ENCODE measurements at places on chromosomes 4 and X.

DNA sequence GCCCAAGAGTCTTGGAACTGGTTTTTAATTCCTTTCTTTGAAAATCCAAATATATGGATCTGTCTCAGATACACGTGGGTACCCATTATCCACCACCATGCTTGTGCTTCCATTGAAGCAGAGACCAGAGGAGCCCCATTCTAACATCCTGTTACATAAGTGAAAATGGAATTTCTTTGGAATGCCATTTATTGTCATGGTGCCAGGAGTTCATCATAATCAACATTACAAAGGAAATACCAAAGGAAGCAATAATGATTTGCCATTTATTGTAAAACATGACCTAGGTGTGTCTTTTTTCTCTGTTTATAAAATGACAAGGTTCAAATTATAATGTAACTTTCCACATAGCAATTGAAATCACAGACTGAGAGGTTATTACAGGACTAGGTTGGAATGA lies 61.7 kb downstream of the PALLD start:
- DNase-seq, result peak; percentile 64

DNA sequence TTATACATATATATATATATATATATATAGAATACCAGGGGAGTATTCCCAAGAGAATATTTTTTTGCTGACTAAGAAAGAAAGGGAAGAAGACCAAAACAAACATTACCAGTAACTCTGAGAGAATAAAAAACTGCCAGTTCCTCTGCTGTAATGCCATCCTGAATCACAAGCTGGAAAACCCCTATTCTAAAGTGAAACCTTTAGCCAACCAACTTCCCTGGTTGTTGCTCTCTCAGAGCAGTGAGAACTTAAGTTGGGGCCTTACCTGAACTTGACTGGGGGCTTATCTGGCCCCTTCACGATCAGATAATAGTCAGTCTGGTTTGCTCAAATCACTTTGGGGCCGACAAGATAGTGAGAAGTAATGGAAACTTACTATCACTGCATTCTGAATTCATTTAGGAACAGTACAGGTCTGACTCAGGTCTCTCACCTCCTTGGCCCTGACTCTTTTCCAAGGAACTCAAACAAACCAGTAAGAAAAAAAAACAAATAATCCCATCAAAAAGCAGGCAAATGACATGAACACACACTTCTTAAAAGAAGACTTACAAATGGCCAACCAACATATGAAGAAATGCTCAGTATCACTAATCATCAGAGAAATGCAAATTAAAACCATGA lies 62.5 kb downstream of the CD40LG start:
- peak; percentile 52 for DNase-seq

DNA sequence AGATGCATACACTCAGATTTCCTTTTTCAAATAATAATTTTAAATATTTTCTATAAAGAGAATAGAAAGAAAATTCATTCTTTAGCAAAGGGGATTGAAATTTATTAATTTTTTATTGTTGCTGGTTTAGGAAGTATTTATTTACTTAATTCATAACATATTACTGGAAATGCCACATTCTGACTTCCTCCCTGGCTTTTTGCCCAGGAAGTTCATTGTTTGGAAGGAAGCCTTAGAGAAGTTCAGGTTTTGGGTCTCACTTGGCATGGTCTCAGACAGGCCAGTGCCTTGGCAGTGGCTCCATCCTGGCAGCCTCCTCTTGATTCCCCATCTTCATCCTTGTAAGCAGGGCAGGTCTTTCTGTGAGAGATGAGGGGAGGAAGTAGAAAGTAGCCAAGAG lies 50.5 kb downstream of the IL15 start:
- DNase-seq, result no peak

- no peak for DNase-seq
These were observed 152.8 kb upstream of the GPC4 start for GRCh38 chrX:133568109-133568508.

DNA sequence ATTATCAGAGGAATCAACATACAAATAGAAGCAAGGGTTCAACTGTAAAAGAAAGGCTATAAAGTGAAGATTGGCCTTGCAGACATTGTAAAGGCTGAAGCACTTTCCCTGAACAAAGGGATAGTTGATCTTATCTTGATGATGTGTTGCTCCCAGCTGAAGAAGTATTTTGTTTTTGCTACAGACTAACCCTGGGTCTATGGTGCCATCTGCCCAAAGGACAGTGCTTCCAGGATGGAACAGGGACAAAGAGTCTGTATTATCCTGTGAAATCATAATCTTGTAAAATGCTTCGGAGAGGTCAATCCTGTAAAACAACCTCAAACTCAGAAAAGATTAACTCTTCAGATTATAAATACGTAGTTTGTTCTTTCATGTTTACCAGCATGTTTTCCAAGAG lies 251.7 kb upstream of the ANKRD50 start:
- DNase-seq, result no peak

GRCh38 chr4:129393976-129394375 lies 298.0 kb downstream of the C4orf33 start:
- no peak for DNase-seq

GRCh38 chr4:54017308-54017707 lies 47.1 kb downstream of the CHIC2 start:
- DNase-seq, result no peak

DNA sequence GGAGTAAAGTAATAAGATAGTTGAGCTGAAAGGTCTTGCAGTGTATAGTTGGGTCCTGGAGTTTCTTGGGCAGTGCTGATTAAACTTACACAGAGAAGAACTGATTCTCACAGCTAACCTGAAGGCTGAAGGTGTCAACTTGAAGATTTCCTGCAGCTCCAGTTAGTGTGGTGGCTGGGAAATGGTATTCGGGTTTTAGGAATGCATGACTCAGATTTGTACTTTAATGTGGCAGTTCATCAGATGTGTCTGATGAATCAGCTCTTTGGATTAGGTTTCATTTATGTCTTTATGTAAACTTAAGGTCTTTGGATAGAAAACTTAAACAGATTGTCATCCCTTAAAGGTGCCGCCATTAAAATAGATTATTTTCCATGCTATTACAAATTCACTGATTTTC lies 200.0 kb downstream of the IL1RAPL1 start:
- DNase-seq, result peak; percentile 71

DNA sequence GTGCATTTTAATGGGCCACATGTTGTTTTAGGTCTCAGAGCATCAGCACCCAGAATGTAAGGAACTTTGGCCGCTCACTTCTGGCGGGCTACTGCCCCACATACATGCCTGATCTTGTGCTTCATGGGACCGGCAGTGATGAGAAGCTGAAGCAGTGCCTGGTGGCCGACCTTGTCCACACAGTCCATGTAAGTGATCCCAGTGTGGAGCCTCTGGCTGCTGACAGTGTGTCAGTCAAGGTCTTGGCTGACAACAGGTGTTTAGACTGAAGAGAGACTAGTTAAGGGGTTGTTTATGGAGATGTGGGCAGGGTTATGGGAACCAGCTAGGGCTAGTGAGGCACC lies 101.4 kb downstream of the FNIP2 start:
- DNase-seq, result no peak

DNA sequence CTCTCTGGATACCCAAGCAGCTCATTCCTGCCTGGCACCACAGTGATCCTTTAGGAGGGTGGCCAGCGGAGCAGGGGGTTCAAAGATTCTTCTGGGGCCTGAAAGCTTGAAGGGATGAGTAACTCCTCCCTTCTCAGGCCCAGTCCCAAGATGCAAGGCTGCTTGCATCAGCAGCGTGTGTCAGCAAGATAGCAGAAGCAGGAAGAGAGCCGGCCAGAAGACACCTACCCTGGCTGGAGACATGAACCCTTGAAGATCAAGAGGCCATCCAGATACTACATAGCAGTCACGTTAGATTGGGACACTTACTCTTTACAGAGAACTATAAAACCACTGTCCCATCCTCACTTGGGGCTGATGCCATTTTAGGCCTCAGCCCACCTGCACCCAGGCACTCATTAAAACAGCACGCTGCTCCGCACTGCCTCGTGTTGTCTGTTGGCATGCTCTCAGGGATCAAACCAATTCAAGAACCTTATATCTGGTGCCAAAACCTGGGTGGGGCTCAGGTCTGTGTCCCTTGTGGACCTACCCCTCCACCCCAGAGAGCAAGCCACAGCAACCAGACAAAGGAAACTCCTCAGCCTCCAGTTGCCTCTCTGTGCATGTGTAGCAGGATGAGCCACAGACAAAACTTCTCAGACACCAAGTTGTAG lies 6.5 kb downstream of the UGT2B17 start:
- no peak for DNase-seq
